ENCODE measurements at places on chromosomes 7 and 10.

DNA sequence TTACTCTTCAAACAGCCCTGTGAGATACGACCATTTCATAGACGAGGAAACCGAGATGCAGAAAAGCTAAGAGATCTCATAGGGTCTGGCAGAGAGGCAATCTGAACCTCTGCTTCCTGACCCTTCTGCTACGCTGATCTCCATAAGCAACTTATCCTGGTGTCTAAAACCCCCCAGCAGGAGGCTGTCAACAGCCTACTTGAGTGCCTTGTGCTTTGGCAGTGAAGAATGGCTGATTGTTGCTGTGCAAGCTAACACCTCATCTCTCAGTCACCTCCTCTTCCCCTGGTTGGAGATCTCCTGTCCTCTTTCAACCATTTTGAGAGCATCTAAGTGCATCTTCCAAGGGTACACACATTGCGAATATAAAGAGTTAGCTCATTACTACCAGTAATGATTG, 86.2 kb downstream of the AOAH start:
- no peak for DNase-seq

DNA sequence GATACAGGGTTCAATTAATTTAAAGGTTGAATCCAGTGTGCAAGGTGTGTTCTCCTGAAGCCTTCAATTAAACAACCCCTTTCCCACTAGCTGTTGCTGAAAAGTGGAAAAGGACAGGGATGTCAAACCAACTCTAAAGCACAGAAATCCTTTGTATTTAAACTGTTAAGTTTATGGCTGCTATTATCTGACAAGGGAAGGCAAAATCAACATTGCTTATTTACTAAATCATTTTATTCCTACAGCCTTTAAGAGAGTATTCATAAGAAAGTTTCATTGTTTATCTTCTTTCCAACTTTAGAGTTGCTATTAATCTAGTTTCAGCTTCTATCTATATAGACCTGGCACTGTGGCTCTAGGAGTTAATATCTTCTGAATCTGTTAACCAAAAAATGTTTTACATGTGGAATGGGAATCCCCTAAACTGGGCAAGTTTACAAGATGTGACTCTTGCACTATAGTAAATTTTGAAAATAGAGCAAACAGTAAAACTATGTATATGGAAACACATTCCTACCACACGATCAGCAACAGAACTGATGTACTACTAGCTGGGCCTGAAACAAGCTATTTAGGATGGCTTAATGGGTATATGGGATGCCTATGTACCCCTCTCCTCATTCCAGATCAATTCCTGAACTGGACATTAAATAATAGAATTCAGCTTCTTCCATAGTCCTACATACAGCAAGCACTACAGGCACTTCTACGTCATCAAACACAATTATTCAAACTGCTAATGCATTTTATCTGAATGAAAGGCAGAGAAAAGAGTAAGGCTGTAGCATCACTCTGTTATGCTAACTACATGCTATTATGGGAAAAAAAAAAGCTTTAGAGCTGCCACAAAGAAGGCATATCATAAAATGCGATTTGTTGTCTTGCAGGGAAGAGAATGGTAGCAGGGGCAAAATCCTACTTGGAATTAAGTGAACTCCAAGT, 52.8 kb downstream of the CDK6 start:
- no peak for DNase-seq

GRCh38 chr10:33352175-33352574, 17.7 kb upstream of the NRP1 start:
- DNase-seq: no peak

GRCh38 chr7:27215356-27215755, 15.5 kb upstream of the HOXA13 start:
- DNase-seq: no peak

DNA sequence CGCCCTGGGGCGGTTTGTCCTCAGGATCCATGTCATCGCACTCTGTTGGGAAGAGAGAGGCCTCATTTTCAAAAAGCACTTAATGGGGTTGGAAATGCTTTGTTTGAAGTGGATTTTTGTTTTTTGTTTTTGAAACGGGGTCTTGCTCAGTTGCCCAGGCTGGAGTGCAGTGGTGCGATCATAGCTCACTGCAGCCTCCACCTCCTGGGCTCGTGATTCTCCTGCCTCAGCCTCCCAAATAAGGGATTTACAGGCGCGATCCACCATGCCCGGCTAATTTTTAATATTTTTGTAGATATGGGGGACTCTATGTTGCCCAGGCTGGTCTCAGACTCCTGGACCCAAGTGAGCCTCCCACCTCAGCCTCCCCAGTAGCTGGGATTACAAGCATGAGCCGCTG, 735 bp downstream of the FKBP6 start:
- no peak for DNase-seq

DNA sequence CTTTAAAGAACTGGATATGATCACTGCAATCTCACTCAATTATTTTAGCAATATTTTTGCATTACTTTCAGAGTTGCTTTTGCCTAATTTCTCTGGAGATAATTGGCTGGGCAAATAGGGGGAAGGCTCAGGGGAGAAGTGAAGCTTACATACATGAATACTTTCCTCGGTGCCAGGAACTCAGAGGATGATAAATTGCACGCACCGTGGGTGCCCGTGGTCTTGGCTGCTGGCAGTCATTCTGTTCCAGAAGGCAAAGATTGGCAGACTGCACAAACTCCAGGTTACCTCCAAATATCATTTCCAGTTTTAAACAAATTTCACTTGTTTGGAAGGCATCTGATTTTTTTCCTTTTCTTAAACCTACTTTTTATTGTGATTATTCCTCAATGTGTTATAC, 197.8 kb upstream of the TMEM72 start:
- no peak for DNase-seq

DNA sequence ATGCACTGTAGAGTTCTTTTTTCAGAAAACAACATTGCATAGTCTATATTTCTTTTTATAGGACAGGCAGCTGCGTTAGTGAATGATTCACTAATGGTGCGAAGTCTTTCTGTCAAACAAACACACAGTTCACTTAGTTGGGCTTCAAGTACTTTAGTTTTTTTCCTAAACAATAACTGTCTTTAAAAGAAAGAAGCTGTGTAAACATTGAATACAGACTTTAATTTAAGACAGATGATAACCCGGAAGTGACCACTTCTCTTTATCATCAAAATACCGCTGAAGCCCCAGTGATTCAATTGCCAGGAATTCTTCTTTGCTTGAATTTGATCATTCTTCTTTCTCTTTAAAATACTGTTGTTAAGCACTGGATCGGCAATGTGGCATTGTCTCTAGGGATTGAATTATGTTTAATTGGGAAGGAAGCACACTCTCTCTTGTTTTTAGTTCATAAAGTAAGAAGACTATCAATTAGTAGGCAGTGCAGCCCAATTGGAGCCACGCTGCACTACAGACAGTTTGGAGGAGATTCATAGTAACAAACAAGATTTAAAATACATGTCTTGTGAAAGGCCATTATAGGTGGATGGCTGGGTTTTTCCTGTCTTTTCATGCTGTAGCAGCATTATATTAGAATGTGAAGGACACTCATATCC, 30.4 kb downstream of the CNTNAP2 start:
- DNase-seq: no peak

DNA sequence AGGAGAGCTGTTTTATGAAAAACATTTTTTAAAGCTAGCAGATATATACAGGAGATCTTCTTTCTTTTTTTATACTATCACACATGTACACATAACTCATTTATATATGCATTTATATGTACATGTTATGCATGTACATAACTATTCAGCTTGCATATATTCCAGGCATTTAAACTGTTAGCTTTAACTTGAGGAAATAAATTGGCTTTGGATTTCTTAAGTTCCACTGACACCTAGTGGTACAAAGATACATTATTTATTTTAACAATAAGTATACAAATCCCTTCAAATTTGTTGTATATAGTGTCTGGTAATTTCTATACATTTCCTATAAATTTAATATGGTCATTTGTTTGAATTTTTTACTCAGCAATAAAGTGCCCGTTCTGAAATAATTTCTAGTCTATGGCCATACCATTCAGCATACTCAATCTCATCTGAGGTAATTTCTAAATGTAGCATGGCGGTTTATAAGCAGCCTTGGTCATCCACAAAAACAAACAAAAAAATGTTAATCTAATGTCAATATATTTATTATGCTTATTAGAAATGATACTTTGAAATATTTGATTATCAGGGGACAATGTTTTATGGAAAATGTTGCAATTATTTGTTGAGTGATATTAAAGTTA, 11.6 kb downstream of the ZDHHC6 start:
- peak; percentile 28 for DNase-seq

DNA sequence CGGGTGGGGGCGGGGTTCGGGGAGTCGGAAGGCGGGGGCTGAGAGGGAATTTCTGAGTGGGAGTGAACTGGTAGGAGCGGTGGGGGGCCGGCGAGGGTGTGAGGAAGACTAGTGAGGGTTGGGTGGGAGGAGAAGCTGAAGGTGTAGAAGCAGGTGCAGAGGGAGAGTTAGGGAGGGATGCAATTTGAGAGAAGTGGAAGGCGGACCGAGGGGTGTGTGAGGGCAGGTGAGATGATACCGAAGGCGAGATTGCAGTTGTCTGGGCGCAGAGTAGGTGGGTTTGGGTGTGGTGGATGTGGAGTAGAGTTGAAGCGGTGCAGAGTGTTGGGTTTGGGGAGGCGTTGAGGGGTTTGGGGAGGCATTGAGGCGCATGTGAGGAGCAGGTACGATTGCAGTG, 643 bp downstream of the KAT6B start:
- DNase-seq: no peak

- peak; percentile 70 for DNase-seq
These were observed 102.3 kb downstream of the JAZF1 start for GRCh38 chr7:28078036-28078901.

DNA sequence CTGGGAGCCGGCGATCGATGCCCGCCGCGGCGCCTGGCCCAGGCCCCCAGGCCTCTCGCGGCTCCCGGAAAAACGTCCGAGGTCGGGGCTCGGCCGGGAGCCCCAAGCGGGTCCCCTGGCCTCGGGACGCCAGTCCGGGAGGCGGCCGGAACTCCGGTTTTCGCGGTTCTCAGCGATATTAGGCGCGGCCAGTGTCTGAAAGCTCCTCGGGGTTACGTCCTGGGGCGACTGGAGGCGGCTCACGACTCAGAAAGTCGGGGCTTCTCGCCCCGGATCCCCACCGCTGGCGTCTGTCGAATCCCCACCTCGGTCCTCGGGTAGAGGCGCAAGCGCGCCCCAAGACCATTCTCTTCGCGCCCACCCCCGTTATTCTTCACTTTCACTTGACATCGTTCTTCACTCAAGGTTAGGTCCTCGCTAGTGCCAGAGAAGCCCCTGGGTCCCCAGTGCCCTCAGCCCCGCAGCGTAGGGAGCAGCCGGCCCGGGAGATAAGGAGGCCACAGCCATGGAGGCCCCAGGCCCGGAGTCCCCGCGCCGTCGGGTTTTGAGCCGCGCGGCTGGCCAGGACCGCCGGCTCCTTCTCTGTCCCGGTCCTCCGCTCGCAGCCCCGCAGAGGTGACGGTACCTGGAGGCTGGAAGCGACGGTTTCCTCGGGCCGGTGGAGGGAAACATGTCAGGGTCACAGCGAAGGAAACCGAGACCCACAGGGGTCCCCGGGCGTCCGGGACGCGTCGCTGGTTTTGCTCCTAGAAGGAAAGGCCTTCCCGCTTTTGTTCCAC, 35.2 kb upstream of the EBLN1 start:
- DNase-seq: peak; percentile 31

DNA sequence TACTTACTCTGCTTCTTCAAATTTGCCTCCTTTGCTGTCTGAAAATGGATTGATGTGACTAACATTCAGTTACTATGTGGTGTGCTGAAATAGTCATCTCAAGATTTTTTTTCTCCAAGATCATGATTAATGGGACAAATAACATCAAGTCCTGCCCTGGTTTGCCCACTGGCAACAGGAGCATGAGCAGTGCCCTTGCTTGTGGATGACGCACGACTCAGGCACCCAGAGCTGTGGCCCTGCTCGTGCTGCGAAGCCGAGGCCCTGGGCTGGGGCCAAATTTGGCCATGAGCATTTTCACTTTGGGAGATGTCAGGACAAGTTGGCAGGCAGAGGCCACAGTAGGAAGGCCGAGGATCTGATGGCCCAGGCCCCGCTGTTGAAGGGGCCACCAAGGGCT, 239.8 kb upstream of the IGFBP3 start:
- no peak for DNase-seq

- no peak for DNase-seq
These were observed 345.1 kb downstream of the ARL4A start for GRCh38 chr7:13032576-13032975.

- no peak for DNase-seq
These were observed 76.8 kb downstream of the DIP2C start for GRCh38 chr10:612696-613095.
